ENCODE measurements at places on chromosomes 6 and 20.
A peak's percentile ranks its signal among the peaks of the same experiment; 100 is the strongest.

DNA sequence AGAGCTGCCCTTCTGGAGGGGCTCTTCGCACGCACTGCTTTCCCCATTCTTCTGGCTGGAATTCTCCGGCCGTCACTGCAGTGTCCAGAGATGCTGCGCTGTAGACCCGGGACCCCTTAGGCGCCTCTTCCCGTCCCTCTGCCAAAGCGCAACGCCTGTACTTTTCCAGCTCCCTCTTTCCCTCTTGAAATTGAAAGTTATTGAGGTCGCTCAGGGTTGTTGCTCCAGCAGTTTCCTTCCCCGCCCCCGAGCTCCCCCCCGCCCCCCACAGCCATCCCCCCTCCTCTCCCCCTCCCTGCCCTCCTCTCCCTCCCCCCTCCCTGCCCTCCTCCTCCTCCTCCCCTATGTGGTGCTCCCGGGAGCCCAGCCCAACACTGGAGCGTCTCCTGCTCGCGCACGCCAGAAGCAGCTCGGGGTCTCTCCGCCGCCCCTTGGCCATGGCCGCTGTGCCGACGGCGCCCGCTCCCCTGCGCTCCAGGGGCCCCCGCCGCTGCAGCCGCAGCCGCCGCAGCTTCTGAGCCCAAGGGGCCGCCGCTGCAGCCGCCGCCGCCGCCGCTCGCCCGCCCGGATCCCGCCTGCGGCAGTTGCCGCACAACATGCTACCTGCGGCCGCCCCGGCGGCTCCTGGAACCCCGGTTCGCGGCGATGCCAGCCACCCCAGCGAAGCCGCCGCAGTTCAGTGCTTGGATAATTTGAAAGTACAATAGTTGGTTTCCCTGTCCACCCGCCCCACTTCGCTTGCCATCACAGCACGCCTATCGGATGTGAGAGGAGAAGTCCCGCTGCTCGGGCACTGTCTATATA, at the start of gene RSPO3:
Gene RSPO3, plus strand, starts transcription at position 374 of the 804 bp plus-strand sequence. CDS start 522 bp downstream, outside the sequence.
- DNase-seq: peak; percentile 30

DNA sequence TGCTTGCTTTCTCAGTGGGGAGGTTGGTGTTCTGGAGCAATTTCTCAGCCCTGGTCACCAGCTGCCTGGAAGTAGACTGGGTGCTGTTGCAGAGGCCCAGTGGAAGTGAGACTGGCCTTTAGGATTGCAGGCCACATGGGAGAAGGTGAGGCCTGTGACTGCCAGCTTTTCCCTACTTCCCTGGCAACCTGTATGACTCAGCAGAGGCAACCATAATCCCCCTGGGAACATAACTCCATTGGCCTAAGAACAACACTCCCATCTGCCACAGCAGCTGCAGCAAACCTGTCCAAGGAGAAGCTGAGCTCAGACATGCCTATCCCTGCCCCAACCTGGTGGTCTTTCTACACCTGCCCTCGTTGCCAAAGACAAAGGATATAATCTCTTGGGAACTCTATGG, 473.5 kb upstream of the SPTLC3 start:
- DNase-seq: no peak

DNA sequence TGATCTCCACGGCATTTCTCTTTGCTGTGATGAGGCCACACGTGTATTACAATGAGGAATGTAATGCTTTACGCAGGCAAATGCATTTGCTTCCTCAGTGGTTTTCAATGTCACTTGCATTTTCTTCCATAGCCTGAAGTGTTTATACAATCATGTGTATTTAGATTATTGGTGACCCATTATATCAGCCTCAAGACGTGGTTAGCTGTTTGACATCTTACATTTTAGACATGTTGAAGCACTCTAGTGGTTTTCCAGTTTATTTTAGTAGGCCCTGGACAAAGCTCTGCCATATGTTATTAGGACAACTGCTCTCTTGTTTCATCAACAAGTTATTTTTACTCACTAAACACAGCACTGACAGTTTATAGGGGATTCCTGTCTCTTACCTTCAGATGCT, 200.4 kb downstream of the UTRN start:
- no peak for DNase-seq

DNA sequence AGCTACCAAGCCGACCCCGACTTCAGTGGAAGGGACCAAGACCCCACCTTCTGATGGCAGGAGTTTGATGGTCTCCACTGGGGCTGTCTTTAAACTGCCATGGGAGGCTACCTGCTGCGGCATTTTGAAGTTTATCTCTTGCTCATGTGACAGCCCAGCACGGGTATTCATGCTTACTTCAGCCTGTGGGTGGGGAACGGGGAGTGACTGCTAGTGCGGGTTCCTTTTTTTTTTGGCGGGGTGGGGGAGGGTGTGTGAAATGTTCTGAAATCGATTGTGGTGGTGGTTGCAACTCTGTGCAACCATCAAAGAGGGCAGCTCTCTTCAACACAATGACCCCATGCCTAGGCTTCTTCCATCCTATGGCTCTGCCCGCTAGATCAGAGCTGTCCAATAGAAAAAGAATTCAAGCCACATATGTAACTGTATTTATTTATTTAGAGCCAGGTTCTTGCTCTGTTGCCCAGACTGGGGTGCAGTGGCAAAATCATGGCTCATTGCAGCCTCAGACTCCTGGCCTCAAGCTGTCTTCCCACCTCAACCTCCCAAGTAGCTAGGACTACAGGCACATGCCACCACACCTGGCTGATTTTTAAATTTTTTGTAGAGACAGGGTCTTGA, 53.7 kb downstream of the PPP1R16B start:
- no peak for DNase-seq

DNA sequence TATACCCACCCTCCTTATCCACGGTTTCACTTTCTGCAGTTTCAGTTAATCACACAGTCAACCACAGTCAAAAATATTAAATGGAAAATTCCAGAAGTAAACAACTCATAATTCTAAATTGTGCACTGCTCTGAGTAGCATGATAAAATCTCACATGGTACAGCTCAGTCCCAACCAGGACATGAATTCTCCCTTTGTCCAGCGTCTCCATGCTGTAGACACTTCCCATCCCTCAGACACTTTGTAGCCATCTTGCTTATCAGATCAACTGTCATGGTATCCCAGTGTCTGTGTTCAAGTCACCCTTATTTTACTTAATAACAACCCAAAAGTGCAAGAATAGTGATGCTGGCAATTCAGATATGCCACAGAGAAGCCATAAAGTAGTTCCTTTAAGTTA, 94.7 kb downstream of the PDE10A start:
- DNase-seq: no peak

- DNase-seq: no peak
Measured at GRCh38 chr6:147855803-147856482, 347.5 kb downstream of the SAMD5 start.

GRCh38 chr6:31578184-31579118, 3.1 kb downstream of the TNF start:
- DNase-seq: no peak

DNA sequence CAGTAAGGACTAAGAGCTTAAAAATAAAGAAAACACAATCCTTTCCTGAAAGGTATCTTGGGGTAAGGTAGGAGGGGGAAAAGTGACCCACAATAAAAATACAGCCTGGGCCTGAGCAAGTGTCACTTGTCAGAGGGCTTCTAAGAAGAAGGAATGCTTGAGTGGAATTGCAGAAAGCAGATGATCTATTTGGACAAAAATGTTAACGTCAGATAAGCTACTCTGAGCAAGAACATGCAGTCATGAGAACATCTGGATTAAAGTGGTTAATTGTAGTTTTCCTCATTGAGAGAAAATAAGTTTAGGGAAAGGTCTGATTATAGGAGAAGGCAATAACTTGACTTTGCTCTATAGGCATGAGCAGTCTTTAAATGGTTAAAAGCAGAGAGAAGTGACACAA, 581.9 kb downstream of the HTR1B start:
- DNase-seq: peak; percentile 7

DNA sequence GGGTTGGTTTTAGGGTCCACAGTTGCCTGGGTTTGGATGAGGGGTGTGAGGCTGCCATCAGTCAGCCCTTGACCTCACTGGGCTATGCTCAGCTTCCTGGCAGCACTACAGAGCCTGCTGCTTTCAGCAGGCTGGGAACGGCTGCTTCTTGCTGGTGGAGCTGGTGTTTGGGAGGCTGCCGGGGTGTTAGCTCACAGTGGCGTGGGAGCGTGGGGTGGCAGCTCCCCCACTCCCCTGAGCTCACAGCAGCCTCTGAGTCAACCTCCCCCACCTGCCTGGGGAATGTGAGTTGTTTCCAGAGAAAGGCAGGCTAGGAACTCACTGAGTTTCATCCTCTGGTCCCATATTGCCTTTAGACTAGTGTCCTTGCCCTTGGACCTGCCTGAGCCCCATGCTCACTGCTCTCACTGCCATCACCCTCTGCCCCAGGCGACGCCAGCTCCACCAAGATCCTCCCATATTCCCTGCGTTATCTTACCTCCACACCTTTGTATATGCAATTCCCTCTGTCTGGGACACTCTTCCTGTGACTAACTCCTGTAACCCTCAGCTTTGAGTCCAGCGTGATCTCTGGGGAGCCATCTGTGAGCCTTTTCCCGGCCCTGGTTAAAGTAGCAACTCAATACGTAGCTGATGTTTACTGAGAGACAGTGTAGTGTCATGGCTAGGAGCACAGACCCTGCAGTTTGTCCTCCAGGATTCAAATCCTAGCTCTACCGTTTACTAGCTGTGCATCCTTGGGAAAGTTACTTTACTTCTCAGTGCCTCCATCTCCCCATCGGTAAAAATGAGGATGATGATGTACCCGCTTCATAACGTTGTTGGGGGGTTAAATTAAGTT, 34.8 kb downstream of the PPP1R16B start:
- DNase-seq: peak; percentile 54

- DNase-seq: peak; percentile 80
Measured at GRCh38 chr6:41976794-41977484, 35.3 kb upstream of the CCND3 start.

GRCh38 chr20:57560554-57561355, at the start of gene PCK1:
TSS of gene PCK1 (plus strand) at chr20:57561110. CDS start at chr20:57561412, 302 bp downstream.
- no peak for DNase-seq

DNA sequence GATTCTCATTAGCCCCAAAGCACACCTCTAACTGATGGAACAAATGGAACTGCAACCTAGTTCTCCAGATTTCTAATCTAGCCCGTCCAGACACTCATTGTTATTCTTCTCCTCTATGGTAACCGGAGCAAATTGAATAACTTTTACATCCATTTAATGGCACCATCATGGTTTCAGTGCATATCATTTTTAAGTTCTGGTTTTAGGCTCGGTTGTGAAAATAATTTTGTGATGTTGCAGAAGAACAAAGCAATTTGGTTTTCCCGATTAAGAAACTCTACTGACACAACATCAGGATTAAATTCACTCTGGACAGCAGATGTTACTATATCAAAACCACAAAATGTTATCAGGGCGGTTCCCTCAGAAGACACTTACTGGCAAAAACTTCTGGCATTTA, 42.5 kb upstream of the HBS1L start:
- DNase-seq: no peak

- DNase-seq: no peak
Measured at GRCh38 chr20:8408587-8409307, 276.7 kb downstream of the PLCB1 start.

- DNase-seq: no peak
Measured at GRCh38 chr6:99993533-99994251, at the start of gene MCHR2. TSS of gene MCHR2 (minus strand) at chr6:99994223. CDS start at chr6:99956147, 38,076 bp downstream.

- no peak for DNase-seq
Measured at GRCh38 chr6:125952764-125953501, 3.6 kb upstream of the HINT3 start.

GRCh38 chr6:157033428-157034140, 256.4 kb downstream of the ARID1B start:
- DNase-seq: no peak

DNA sequence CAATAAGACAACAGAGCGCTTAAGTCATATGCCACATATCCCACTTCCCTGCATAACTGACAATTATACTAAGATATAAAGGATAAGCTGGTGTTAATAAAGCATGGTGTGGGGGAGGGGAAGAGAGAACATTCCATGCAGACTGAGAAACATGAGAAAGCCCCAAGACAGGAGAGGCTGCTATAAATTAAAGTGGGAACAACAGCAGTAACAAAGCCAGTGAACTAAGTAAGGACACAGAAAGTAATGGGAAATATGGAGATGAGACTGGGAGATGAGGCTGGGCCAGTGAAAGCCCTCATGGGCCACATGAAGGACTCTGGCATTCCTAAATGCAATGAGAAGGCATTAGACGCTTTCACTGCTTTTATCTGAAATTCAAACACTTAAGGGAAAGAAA, 41.3 kb downstream of the SESN1 start:
- peak; percentile 64 for DNase-seq

DNA sequence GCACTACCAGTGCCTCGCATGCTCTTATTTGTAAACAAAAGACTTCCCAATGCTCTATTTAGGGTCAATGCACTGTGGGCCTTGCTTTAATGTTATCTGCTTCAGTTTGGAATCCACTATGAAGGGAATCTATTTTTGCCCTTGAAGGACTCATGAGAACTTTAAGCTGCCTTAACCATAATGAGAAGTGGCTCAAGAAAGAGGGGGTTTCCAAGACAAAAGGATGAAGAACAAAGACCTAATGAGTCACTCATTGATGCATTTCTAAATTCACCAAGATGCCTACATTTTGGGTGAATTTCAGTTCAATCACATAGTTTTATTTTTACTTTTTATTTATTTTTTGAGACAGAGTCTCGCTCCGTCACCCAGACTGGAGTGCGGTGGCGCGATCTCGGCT, 228.2 kb downstream of the LY86 start:
- DNase-seq: no peak

GRCh38 chr6:33619166-33619840, 1.8 kb upstream of the ITPR3 start:
- no peak for DNase-seq

DNA sequence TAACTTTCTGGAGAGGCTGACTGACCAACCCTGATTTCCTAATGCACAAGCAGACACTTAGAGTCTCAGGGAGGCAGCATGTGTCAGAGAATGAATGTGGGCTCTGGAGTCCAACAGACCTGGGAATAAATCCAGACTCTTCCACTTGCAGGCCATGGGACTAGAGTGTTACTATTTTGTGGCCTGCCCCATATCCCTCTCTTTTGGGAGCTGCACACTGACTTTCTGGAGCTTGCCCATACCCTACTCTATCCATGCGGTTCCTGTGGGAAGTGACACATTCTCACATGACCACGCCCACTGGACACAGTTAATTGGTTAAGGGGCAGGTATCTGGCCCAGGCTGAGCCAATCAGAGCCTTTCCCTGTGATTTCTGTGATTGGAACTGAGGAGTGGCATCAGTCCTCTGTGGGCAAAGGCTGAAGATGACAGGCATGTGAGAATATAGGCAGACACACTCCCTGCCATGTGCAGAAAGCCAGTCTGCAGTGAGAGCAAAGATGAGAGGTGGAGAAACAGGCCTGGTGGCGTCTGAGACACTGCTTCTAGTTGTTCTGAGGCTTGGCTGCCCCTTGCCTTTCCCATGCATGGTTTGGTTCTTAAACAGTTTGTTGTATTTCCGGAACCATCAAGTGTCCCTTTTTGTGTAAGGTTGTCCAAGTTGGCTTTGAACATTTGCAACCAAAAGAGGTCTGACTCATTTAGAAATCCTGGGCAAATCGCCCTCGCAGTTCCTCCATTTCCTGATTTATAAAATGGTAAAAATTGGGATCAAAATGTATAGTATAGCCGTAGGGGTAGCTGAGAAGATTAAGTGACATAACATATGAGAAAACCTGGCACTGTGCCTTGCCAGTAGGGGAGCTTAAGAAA, 125.6 kb downstream of the CDC5L start:
- peak; percentile 7 for DNase-seq

GRCh38 chr6:79423216-79423615, 114.0 kb downstream of the LCA5 start:
- DNase-seq: no peak
